ENCODE measurements at places on chromosomes 16 and 17. TPM values are rescaled to one million over a fixed set of nuclear protein-coding genes. Genes with fewer than 3 reads are reported as not detected.

The CD7 gene
- total RNA-seq: not detected

The CYGB gene
- 20.4 TPM for total RNA-seq

The CPNE7 gene
- total RNA-seq: 1.4 TPM

The RNF167 gene
- 77.2 TPM for total RNA-seq

The CPHXL2 gene
- not detected for total RNA-seq

The GPRC5B gene
- 14.1 TPM for total RNA-seq

The KRT12 gene
- not detected for total RNA-seq

The PPP1R1B gene
- 14.8 TPM for total RNA-seq

The KRT37 gene
- not detected for total RNA-seq

The WDR45B gene
- total RNA-seq: 78.0 TPM

The TNP2 gene
- not detected for total RNA-seq

The ZFHX3 gene
- total RNA-seq: 53.0 TPM

The IRX3 gene
- 0.80 TPM for total RNA-seq

The NEUROD2 gene
- not detected for total RNA-seq

The TSNAXIP1 gene
- total RNA-seq: 2.2 TPM

- no peaks in the 10 kb centered on the region for H3K36me3 ChIP-seq
- H3K27ac ChIP-seq: peak overlapping the region; percentile 85
- H3K27me3 ChIP-seq: no peaks in the 10 kb centered on the region
- H3K4me3 ChIP-seq: peak overlapping the region; percentile 66
- DNase-seq: no peak
- H3K4me1 ChIP-seq: peaks cover 65% of the 10 kb centered on the region
Observed at GRCh38 chr17:17724307-17725010, 43.2 kb downstream of the RAI1 start.

DNA sequence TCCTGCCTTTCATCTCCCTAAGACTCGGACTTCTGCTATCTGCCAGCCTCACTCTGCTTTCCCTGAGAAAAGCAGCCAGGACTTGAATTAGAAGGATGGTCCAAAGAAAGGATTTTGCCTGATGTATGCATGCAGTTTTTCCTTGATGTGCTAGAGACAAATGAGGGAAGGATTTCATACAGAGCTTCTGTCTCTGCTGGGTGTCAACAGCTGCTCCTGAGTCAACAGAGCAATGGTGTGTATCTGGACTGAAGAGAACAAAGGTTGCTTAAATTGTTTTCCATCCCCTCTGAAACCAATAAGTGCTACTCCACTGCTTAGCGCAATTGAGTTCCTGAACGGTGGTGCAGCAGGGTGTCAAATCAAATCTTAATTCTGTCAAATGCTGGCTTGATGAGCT lies 680.6 kb upstream of the C16orf82 start:
- no peak overlapping the region for H3K4me3 ChIP-seq
- no peaks in the 10 kb centered on the region for H3K4me1 ChIP-seq
- H3K27ac ChIP-seq: no peak overlapping the region
- no peaks in the 10 kb centered on the region for H3K36me3 ChIP-seq
- H3K27me3 ChIP-seq: no peaks in the 10 kb centered on the region

GRCh38 chr17:19570544-19571062 lies 36.9 kb downstream of the SLC47A1 start:
- H3K4me1 ChIP-seq: no peaks in the 10 kb centered on the region
- H3K27ac ChIP-seq: no peak overlapping the region
- H3K4me3 ChIP-seq: no peak overlapping the region

GRCh38 chr17:45046537-45047125 lies 4.8 kb downstream of the DCAKD start:
- DNase-seq: no peak
- H3K27me3 ChIP-seq: no peaks in the 10 kb centered on the region
- H3K27ac ChIP-seq: no peak overlapping the region
- no peaks in the 10 kb centered on the region for H3K36me3 ChIP-seq
- peaks cover 65% of the 10 kb centered on the region for H3K4me1 ChIP-seq

GRCh38 chr17:68197997-68198930 lies 49.6 kb upstream of the AMZ2 start:
- peaks cover 10% of the 10 kb centered on the region for H3K27me3 ChIP-seq
- H3K4me3 ChIP-seq: peak overlapping the region; percentile 49
- H3K4me1 ChIP-seq: peaks cover 56% of the 10 kb centered on the region
- H3K27ac ChIP-seq: no peak overlapping the region

- H3K4me3 ChIP-seq: peak overlapping the region; percentile 29
- no peaks in the 10 kb centered on the region for H3K27me3 ChIP-seq
- no peak for DNase-seq
- H3K36me3 ChIP-seq: no peaks in the 10 kb centered on the region
- peak overlapping the region; percentile 88 for H3K27ac ChIP-seq
Observed at GRCh38 chr16:86396422-86396821, 113.9 kb upstream of the FOXF1 start.

- no peaks in the 10 kb centered on the region for H3K36me3 ChIP-seq
- H3K27ac ChIP-seq: peak overlapping the region; percentile 81
- no peak for DNase-seq
- H3K4me1 ChIP-seq: peaks cover 54% of the 10 kb centered on the region
- no peaks in the 10 kb centered on the region for H3K27me3 ChIP-seq
Observed at GRCh38 chr16:85136702-85137322, 24.5 kb upstream of the CIBAR2 start.

- peaks cover 31% of the 10 kb centered on the region for H3K36me3 ChIP-seq
- no peak overlapping the region for H3K4me3 ChIP-seq
- no peaks in the 10 kb centered on the region for H3K27me3 ChIP-seq
- peaks cover 43% of the 10 kb centered on the region for H3K4me1 ChIP-seq
Observed at GRCh38 chr16:57795431-57795878, 6.8 kb downstream of the KIFC3 start.

- peaks cover 45% of the 10 kb centered on the region for H3K4me1 ChIP-seq
- H3K4me3 ChIP-seq: no peak overlapping the region
- no peaks in the 10 kb centered on the region for H3K36me3 ChIP-seq
- H3K27me3 ChIP-seq: no peaks in the 10 kb centered on the region
- H3K27ac ChIP-seq: peak overlapping the region; percentile 59
Observed at GRCh38 chr17:61303817-61304096, 95.9 kb upstream of the TBX2 start.

DNA sequence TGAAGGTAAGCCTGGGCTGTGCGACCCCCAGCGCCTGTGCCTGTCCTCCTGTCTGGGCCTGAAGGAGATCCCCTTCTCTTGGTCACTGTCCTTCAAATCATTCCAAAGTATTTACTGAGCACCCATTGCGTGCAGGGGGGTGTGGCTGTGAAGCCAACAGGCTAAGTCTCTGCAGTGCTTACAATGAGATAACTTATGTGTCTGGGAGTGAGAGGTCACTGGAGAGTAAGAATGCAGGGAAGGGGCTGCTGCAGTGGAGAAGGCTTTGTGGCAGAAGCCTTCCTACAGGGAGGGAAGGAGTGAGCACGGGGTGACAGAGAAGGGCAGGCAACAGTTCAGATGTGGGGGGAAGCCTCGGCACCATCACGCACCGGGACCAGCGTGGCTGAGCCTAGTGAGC lies 11.2 kb upstream of the SMIM5 start:
- H3K27me3 ChIP-seq: no peaks in the 10 kb centered on the region
- no peak for DNase-seq
- H3K36me3 ChIP-seq: peaks cover 99% of the 10 kb centered on the region
- no peaks in the 10 kb centered on the region for H3K4me1 ChIP-seq

DNA sequence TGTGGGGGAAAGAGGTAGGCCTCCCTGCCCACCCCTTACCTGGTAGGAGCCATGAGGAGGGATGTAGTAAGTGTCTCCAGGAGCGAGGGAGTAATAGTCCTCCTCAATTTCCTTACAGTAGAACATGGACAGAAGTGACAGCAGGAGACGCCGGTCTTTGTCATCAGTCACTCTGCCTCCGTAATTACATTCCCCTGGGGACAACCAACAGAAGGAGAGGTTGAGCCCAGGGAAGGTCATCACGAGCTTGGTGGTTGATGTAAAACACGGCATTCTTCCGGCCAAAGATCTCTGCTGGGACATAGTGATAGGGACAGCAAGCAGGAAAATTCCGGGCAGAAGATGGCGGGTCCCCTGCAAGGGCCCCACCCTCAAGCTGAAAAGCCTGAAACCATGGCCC lies 47.9 kb downstream of the LYRM1 start:
- no peak overlapping the region for H3K4me3 ChIP-seq
- H3K4me1 ChIP-seq: no peaks in the 10 kb centered on the region
- no peak for DNase-seq
- H3K27ac ChIP-seq: no peak overlapping the region
- no peaks in the 10 kb centered on the region for H3K27me3 ChIP-seq

DNA sequence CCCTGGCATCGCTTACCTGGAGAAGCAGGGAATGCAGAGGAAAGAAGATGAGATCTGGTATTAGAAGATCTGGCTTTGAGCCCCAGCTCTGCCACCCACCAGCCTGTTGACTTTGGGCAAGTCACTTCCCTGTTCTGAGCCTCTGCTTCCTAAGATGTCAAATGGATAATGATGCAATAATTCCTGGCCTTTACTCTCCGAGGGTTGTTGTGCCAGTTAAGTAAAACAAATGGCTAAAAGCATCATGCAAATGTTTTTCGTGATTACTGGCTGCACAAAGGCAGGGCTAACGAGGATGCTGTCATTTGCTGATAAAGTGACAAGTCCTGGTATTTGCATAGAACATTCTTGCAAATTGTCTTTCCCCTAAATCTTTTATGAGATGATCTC lies 1.3 kb upstream of the ZNF821 start:
- peaks cover 11% of the 10 kb centered on the region for H3K4me1 ChIP-seq
- H3K4me3 ChIP-seq: no peak overlapping the region

DNA sequence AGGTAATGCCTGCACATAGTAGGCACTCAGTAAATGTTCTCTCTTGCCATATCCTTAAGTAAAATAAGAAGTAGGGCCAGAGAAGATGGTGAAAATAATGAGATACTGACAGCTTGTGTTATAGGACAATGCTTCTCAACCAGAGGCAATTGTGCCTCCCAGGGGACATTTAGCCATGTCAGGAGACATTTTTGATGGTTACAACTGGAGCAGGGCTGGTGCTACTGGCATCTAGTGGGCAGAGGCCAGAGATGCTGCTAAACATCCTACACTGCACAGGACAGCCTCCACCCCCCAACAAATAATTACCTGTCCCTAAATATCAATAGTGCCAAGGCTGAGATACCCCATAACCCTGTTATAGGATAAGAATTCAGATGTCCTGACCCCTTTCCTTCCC lies 1.7 kb downstream of the RAD51D start:
- DNase-seq: no peak
- H3K36me3 ChIP-seq: no peaks in the 10 kb centered on the region
- H3K4me3 ChIP-seq: no peak overlapping the region
- H3K4me1 ChIP-seq: peaks cover 39% of the 10 kb centered on the region

GRCh38 chr17:8706431-8706830 lies 38.2 kb downstream of the CCDC42 start:
- H3K4me1 ChIP-seq: peaks cover 5% of the 10 kb centered on the region
- DNase-seq: no peak

DNA sequence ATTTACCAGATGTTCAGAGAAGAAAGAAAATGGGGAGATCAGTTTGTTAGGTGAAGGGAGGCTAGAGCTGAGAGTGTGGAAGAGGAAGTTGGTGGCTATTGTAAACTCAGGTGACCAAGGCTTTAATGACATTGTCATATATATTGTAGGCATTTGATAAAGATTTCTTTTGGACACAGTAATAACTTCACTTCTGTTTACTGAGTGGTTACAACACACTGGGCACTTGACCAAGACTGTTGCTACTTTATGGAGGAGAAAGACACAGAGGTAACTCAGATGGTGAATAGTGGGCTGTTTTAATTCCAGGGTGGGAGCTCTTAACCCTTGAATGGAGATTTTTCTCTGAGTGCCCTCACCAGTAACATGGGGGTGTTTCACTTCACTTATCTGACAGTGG lies 46.0 kb downstream of the TNRC6A start:
- DNase-seq: no peak
- H3K27me3 ChIP-seq: no peaks in the 10 kb centered on the region
- H3K4me3 ChIP-seq: no peak overlapping the region
- H3K36me3 ChIP-seq: peaks cover 17% of the 10 kb centered on the region
- H3K27ac ChIP-seq: peak overlapping the region; percentile 72

DNA sequence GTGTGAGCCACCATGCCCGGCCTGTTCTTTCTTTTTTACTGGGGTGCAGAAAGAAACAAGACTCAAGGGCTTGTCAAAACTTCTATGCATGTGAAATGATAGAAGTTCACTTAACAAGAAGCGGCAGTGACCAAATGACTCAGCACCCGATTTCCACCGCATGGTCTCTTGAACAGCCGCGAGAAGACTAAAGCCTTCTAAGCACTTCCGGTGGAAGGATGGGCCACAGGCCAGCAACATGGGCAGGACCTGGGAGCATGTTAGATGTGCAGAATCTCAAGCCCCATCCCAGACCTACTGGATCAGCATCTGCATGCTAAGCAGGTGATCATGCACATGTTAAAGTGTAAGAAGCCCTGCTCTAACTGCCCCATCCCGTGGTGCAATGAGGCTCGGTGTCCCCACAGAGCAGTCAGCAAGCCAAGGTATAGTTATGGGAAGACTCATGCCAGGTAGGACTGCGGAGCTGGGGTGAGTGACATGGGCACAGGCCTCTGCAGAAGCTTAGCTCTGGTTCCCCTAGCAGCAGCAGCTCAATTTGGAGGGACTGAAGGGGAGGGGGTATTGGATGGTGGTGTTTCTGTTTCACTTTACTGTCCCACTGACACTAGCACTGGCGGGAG lies 88.5 kb upstream of the HNF1B start:
- no peak overlapping the region for H3K27ac ChIP-seq
- H3K36me3 ChIP-seq: no peaks in the 10 kb centered on the region
- peaks cover 13% of the 10 kb centered on the region for H3K27me3 ChIP-seq

GRCh38 chr17:13728781-13729180 lies 127.1 kb upstream of the HS3ST3A1 start:
- no peaks in the 10 kb centered on the region for H3K4me1 ChIP-seq
- H3K36me3 ChIP-seq: no peaks in the 10 kb centered on the region
- no peak overlapping the region for H3K4me3 ChIP-seq
- no peaks in the 10 kb centered on the region for H3K27me3 ChIP-seq
- no peak for DNase-seq
- no peak overlapping the region for H3K27ac ChIP-seq

DNA sequence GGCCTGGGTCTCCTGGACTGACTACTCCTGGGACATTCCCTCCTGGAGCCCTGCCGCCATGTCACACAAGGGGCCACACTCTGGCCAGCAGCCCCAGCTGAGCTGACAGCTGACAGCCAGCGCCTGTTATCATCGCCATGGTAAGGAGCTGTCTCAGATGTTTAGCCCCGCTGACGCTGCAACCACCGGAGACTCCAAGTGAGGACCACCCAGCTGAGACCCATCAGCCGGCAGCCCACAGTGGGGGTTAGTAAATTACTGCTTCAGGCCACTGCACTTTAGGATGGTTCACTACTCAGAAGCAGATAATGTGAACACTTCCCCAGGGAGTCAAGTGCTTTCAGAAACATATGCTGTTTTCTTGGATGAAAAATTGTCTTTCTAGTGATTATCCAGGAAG lies 14.6 kb upstream of the SPHK1 start:
- peaks cover 24% of the 10 kb centered on the region for H3K4me1 ChIP-seq
- H3K27me3 ChIP-seq: no peaks in the 10 kb centered on the region
- no peak overlapping the region for H3K4me3 ChIP-seq
- no peaks in the 10 kb centered on the region for H3K36me3 ChIP-seq
- DNase-seq: no peak

GRCh38 chr17:17702449-17703139 lies 21.3 kb downstream of the RAI1 start:
- H3K36me3 ChIP-seq: no peaks in the 10 kb centered on the region
- peaks cover 79% of the 10 kb centered on the region for H3K4me1 ChIP-seq
- H3K27me3 ChIP-seq: no peaks in the 10 kb centered on the region
- no peak overlapping the region for H3K4me3 ChIP-seq
- H3K27ac ChIP-seq: peak overlapping the region; percentile 95
- DNase-seq: no peak

- no peak overlapping the region for H3K4me3 ChIP-seq
- no peak overlapping the region for H3K27ac ChIP-seq
- H3K27me3 ChIP-seq: no peaks in the 10 kb centered on the region
- H3K4me1 ChIP-seq: no peaks in the 10 kb centered on the region
Observed at GRCh38 chr17:72890711-72891110, 201.8 kb downstream of the SLC39A11 start.

- no peaks in the 10 kb centered on the region for H3K27me3 ChIP-seq
- H3K36me3 ChIP-seq: peaks cover 7% of the 10 kb centered on the region
- H3K27ac ChIP-seq: no peak overlapping the region
- DNase-seq: no peak
- H3K4me1 ChIP-seq: peaks cover 12% of the 10 kb centered on the region
- H3K4me3 ChIP-seq: no peak overlapping the region
Observed at GRCh38 chr16:66484453-66485213, 57.5 kb downstream of the BEAN1 start.
